ENCODE measurements at places on chromosomes 7 and 10.

DNA sequence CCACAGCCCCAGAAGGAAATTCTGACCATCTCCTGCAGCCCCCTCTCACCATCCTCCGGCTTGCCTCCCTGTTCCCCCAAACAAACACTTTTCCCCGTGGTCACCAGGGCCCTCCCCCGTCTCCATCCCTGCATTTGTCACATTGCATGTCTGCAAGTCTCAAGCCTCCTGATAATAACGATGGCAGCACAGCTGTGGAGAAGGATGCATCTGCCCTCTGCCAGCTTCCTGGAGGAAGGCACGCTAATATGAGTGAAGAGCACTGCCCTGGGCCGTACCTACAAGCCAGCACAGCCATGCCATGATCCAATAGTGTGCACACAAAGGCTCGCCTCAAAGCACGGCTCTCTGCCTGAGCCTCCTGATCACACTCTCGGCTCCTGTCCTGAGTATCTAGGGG lies 98.5 kb downstream of the SLIT1 start:
- DNase-seq = no peak

DNA sequence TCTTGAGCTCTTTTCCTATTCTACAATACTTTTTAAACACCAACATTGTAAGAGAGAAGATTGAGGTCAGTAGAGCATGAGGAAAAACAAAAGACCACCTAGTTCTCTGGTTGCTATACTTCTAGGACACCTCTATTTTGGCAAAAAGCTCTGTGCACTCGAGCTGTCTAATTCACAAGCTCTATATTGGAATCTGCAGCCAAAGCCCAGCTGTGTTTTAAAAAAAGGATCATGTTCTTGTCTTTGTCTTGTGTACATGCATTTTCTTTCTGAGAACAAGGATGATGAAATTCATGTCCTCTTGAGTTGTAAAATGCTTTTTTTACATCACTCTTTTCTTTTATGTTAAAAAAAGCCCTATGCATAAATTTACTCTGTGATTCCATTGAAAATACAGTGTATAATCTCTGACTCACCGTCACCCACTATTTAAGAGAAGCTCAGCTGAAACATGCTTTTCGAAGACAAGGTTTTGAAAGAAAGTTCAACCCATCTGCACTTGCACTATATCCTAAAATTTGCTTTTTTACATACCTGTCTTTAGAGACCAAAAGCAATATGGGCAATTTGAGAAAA lies 215.5 kb upstream of the VSTM2A start:
- no peak for DNase-seq

GRCh38 chr7:142787034-142787768 lies 16.4 kb downstream of the PRSS2 start:
- no peak for DNase-seq

GRCh38 chr7:18370633-18371032 lies 124.9 kb upstream of the HDAC9 start:
- no peak for DNase-seq

DNA sequence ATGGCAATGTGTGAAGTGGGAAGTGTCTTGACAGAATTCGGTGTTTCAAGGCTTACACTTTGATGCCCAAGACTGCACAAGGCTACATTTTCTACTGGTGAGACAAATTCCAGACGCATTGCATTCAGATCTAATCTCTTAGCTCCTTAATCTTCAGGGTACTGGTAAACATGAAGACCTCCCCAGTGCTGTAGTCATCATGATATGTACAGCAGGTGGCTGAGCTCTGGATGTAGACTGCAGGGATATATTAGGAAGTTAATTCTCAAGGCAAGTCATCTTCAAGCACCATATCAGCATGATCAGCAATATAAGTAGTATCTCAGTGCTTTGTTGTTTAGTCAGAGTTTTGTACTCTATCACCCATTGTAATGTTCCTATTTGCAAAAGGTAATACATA lies 61.8 kb downstream of the IKZF1 start:
- DNase-seq = no peak

GRCh38 chr10:52756966-52757365 lies 15.6 kb downstream of the MBL2 start:
- DNase-seq = no peak

- DNase-seq = no peak
Measured at GRCh38 chr7:44073664-44074348, 8.4 kb upstream of the PGAM2 start.

- DNase-seq = no peak
Measured at GRCh38 chr10:26291721-26292480, 75.3 kb downstream of the GAD2 start.

- no peak for DNase-seq
Measured at GRCh38 chr7:146554556-146554955, 438.0 kb downstream of the CNTNAP2 start.

GRCh38 chr7:4797858-4798705 lies 22.7 kb downstream of the AP5Z1 start:
- DNase-seq = no peak

GRCh38 chr7:38185395-38186307 lies 7.6 kb downstream of the STARD3NL start:
- no peak for DNase-seq

GRCh38 chr7:20470726-20471125 lies 140.0 kb downstream of the ITGB8 start:
- DNase-seq = no peak

DNA sequence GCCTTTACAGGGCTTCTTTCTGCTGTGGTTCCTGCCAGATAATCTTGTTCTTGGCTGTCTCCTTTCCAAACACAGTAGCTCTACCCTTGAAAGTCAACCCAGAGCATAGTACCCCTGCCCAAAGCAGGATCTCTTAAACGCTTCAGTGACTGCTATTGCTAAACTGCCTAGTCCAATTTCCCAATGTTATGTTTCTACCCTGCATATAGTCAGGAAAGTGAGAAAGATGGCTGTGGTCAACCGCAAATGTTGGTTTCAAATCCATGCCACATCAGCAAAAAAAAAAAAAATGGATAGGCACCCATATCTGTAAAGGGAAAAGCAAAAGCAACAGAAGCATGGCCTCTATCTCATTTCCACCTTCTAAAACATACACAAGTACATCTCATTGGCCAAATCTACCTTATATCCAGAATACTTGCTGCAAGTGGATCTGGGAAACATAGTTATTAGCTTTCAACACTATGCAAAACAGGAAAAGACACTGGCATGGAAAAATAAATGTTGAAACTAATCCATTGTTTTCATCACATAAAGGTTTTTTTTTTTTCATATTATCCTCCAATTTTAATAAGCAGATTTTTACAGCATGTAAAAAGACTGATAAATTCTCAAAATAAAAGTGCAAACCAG lies 59.8 kb downstream of the DNAJC1 start:
- no peak for DNase-seq

GRCh38 chr7:101226721-101227120 lies 8.8 kb downstream of the ZNHIT1 start:
- no peak for DNase-seq

GRCh38 chr10:16360001-16360400 lies 76.8 kb upstream of the PTER start:
- DNase-seq = no peak

- DNase-seq = peak; percentile 77
Measured at GRCh38 chr7:127865466-127865865, 165.8 kb downstream of the LRRC4 start.

- DNase-seq = no peak
Measured at GRCh38 chr10:113412161-113412560, 140.7 kb upstream of the HABP2 start.

GRCh38 chr10:124239696-124240095 lies 146.3 kb upstream of the CHST15 start:
- DNase-seq = no peak

- DNase-seq = no peak
Measured at GRCh38 chr7:107353701-107354100, 116.2 kb upstream of the GPR22 start.

DNA sequence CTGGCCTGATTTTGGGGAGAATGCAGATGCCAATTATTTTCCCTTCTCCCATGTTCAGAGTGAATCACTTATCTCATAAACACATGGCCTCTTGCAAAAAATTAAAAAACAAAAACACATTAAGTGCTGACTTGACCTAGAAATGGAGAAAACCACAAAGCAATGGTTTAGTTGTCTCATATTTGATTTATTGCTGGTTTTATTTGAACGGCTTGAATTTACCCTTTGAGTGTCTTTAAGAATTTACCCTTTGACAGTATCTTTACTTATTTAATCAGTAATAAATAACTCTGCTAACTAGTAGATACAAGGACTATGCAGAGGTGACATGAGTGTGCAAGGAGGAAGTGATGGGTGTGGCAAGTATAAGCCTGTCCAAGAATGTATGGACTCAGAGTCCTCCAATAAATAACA lies 68.1 kb upstream of the GSDME start:
- DNase-seq = no peak

DNA sequence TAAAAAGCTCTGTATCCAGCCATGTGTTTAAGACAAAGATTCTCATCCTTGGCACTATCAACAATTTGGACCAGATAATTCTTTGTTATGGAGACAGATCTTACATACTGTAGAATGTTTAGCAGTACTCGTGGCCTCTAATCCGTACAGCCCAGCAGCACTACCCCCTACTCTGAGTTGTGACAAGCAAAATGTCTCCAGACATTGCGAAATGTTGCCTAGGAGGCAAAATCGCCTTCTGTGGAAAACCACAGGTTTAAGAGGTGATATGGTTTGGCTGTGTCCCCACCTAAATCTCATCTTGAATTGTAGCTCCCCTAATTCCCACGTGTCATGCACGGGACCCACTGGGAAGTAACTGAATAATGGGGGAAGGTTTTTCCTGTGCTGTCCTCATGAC lies 186.7 kb downstream of the CHCHD3 start:
- DNase-seq = no peak

DNA sequence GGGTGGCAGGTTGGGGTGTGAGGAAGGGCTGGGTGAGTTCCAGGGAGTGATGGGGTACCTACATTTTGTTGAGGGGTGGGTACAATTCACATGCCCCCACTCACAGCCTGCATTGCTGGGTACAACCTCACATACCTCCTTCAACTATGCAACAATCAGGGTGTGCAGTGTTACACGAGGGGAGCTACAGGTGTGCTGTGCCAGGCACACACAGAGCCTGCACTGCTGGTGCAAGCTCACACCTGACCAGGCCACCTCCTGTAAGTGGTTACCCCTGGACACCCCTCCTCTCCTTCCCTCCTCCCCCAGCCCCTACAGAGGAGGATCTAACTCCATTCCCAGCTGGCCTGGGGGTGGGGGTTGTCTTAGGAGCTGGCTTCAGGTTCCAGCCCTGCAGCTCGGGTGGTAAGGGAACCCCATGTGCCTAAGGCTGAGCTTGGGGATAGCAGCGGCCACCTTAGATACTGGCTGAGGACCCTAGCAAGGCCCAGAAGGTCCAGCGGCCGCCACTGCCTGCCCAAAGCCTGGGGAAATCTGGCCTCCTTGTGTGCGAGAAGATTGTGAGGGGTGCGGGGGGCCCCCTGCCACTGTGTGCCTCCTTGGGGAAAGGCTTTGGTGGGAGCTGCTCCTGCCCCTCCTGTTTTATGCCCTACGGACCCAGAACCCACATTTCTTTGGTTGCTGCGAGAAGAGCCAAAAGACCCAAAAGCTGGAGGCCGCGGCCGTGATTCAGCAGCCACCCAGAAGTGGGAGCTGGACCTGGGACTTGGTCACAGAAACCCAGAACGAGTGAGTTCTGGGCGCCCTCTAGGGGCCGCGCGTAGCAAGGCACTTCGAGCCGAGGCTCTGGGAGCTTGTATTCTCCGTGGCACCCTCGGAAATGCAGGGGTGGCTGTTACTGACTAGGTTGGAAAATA lies 10.8 kb downstream of the TLX1 start:
- peak; percentile 52 for DNase-seq

DNA sequence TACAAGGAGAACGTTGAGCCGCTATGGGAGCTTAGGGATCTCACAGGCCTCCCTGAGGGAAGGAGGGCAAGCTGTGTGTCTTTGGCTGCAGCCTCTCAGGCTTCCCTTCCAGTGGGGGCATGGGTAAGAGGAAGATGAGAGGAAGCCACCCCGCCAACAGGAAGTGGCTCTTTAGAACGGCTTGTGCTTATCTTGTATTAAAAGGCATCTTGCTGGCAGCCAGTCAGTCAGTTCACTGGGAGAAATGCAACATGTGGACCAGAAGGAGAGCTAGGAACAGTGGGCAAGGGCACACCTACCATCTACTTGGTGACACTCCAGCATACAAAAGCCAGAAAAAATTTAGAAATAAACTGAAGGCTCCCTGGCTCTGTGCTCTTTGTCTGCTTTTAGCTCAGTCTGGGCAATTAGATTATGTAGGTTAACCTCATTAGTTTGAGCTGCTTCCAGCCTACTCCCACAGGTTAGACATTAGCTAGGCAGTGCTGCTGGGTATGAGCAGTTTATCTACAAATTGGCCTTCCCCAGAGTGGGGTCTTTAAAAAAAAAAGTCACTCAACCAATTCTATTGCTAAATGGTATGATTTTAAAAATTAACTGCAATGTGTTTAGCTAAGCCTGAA lies 595.9 kb downstream of the KCNMA1 start:
- DNase-seq = no peak

DNA sequence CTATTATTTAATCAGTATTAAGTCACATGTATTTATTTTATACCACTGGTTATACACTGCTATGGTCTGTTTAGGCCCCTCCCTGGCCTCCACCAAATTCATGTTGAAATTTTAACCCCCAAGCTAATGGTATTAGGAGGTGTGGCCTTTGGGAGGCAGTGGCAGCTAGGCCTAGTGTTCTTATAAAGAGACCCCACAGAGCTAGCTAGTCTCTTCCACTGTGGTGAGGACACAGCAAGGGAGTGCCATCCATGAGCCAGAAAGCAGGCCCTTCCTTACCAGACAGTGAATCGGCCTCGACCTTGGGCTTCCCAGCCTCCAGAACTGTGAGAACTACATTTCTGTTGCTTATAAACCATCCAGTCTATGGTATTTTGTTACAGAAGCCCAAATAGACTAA lies 28.7 kb downstream of the RBM48 start:
- DNase-seq = no peak

DNA sequence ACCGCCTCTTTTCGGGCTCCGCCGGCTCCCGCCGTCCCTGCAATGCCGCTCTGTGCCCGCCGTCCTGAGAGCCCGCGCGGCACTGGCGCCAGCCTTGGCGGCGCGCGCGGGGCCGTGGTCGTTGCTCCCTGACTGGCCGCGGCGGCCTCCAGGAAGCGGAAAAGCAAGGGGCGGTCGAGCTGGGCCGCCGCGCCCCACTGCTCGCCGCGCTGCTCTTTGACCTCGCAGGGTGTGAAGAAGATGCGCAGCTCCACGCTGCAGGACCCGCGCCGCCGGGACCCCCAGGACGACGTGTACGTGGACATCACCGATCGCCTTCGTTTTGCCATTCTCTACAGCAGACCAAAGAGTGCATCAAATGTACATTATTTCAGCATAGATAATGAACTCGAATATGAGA lies at the start of gene CDC14C:
Gene CDC14C, plus strand, starts transcription at position 115 of the 400 bp plus-strand sequence. Its CDS starts 126 bp downstream, at position 241.
- DNase-seq = no peak

- no peak for DNase-seq
Measured at GRCh38 chr10:7230951-7231350, 179.9 kb downstream of the SFMBT2 start.

DNA sequence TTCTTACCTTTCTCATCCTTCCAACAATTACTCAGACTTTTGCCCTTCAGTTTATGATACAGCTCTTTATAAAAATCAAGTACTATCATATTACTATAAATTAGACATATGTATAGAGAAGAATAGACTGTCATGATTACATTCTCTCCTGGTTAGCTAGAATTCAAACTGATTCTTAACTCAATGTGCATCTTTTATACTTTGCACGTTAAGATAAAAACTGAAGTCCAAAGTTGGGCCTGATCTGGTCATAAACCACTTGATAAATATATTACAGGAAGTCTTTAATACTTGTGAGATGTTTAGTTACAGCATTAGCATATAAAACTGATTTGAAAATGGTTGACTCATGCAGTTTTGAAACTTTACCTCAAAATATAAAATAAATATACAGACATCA lies 2.6 kb downstream of the AGR3 start:
- DNase-seq = no peak

- DNase-seq = peak; percentile 56
Measured at GRCh38 chr7:14125998-14126397, 136.5 kb upstream of the ETV1 start.
